NCI-H526 treated with DMSO at 0.1 percent for 48 hours (cell line): ENCODE measurements at places on chromosomes 4 and X.

- no peak for DNase-seq
Measured at GRCh38 chr4:87853108-87853507, 20.3 kb downstream of the MEPE start.

GRCh38 chr4:130077275-130077674 is 981.3 kb downstream of the C4orf33 start:
- no peak for DNase-seq

DNA sequence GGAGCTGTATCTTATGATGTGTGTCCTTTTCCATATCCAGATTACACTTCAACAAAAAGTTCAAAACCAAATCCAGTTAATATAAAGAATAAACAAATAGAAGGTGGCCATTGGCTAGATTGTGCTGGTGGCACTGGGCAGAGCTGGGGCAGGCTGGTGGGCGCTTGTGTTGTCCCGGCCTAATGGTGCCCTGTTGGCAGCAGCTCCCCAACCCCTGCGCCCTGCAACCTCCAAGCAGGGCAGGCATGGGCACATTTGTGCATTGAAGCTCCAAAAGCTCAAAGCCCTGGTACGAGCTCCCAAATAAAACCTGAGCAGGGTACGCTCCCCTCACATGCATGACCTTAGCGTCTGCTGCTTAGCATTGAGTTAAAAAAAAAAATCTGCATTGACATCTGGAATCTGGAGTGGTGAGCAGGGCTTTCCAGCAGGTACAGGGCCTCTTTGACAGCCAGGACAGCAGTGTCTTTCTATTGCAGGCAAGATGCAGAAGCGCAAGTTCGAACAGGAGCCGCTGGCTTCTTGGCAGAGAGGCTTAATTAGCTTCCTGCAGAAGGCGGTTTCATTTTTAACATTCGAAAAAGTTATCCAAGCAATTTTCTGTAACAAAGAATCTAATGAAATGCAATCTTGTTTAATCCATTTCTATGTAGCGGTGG is 25.9 kb upstream of the NYX start:
- DNase-seq: no peak

GRCh38 chrX:135330706-135331105 is 21.4 kb downstream of the ETDC start:
- no peak for DNase-seq

DNA sequence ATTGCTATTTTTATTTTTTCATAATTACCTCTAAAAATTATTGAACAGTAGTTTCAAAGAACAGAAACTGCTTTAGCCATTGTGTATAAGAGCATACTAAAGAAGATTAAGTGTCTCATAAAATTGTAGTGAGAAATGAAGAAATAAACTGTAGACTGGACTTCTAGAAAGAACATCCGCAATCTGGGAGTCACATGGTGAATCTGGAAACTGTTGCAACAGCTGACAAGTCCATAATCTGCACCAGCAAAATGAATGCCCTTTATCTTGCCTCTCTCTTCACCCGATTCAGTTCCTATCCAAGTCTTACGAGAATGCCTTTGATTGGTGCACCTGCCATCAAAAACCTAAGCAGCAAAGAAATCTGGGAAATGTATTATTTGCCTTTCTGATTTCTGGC is 312.9 kb downstream of the NAF1 start:
- no peak for DNase-seq

DNA sequence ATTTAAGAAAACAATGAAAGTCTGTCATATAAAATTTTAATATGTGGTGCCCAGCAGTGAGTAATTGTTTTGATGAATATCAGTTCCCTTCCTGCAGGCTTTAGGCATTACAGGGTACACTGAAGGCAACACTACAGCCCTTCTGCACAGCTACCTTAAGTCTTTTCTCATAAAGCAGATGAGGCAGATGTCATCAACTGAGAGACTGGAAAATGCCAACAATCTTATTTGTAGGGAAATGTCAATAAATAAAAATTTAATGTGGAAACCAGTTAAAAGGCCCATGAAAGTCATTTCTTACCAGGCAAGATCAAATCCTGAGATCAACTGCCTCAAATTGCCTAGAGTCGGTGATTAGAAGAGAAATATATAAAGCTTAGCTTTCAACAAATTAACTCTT is 193.4 kb upstream of the NWD2 start:
- no peak for DNase-seq

DNA sequence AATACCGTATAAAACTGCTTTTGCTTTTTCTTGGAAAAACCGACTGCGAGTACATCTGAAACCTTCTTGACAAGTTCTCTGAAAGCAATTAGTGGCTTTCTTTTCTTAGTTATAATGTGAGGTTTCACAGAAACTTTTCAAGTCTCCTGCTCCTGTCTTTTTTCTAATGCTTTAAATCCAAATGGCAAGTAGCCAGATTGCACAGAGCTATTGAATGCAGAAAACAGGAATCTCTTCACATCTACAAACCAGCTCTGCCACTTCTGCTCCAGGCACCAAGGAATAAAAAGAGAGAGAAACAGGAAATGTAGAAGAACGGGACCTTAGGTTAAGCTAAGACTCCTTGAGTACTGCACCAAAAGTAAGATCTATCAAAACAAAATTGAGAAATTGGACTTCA is 267.3 kb upstream of the TET2 start:
- no peak for DNase-seq

GRCh38 chrX:153967536-153968224 is 3.9 kb downstream of the HCFC1 start:
- no peak for DNase-seq

DNA sequence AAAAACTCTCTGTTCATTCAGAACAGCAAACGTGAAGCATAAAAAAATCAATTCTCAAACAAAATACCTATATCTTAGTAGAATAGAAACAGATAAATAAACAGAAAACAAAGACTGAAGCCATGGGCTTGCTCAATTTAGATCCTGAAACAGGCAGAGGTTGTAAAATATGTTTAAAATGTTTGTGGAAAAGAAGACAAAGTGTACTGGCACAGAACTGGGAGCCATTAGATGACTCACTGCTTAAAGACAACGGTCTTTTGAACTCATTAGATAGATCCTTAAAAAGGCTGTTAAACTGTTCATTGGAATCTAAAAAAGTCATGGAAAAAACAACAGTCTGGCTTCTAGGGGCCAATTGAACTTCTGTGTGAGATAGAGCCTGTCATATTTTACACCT is 247.0 kb upstream of the NDST4 start:
- no peak for DNase-seq

DNA sequence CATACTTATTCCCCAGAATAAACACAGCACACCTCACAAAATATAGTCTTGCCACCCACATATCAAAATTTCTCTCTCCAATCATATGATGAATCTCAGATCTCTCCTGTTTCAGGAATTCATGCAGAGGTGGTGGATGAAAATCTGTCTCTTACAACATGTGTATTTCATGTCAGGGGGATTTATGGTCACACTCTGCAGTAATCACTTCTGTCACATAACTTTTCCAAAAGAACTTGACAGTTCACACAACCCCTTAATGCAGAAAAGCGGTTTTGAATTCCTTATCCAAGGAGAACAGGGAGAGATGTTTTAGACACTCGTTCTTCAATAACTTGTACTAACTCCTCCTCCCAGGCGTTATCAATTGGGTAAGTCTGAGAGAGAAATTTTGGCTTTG is 180.5 kb upstream of the ETNPPL start:
- DNase-seq: no peak

GRCh38 chrX:19487520-19488200 is 27.6 kb downstream of the MAP3K15 start:
- no peak for DNase-seq

- no peak for DNase-seq
Measured at GRCh38 chr4:169293343-169294176, 22.8 kb upstream of the SH3RF1 start.

GRCh38 chr4:149279331-149279730 is 536.3 kb downstream of the IQCM start:
- no peak for DNase-seq

- no peak for DNase-seq
Measured at GRCh38 chr4:137363496-137363895, 168.8 kb downstream of the PCDH18 start.

GRCh38 chr4:165394275-165394674 is 15.5 kb downstream of the CPE start:
- DNase-seq: no peak

DNA sequence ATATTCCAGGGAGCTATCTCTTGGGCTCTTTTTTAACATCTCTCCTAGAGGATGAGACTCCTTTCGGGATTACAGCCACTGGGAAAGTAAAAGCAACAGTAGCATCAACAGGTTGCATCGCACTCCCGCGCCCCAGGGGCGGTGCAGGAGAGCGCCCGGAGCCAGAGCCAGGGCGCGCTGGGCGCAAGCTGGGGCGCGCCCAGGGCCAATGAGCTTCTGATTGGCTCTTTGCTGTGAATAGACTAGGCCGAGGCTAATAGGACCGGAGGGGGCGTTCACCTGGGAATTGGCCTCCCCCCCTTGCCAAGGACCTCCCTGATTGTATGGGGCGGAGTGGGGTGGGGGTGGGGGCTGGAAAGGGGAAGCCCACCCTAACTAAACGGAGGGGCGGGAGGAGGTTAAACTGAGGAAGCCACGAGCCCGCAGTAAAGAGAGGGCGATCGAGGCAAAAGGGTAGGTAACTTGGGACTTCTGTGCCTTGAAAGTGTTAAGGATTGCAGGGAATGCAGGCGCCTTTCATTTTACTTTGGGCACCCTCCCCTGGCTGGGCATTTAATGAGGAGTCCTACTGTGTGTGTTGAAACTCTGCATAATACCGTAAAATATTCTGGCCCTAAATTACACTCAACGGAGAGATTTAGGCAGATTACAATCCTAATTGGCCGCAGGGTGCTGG is 1.1 kb upstream of the ATOH1 start:
- DNase-seq: no peak

- DNase-seq: no peak
Measured at GRCh38 chr4:184979461-184980124, 38.7 kb upstream of the HELT start.

DNA sequence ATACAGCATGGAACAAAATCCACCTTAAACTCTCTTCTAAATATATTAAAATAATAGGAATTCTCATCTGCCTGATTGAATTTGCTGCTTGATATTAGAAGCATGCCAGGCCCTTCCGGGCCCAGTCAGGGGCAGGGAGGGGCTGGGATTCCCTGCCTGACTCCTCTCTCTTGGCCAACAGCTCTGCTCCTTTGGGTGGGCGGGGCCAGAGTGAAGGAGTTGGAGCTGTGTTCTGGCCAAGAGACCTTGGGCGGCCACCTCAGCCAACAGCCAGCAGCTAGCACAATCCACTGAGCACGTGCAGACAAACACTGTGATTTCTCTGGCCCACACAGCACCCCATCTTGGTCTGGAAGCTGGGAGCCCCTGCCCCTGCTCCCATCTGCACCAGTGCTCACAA is 140.3 kb downstream of the PJA1 start:
- no peak for DNase-seq

GRCh38 chr4:105963461-105964400 is 68.5 kb downstream of the NPNT start:
- DNase-seq: no peak

GRCh38 chr4:70533211-70533610 is 14.8 kb downstream of the AMTN start:
- DNase-seq: no peak

DNA sequence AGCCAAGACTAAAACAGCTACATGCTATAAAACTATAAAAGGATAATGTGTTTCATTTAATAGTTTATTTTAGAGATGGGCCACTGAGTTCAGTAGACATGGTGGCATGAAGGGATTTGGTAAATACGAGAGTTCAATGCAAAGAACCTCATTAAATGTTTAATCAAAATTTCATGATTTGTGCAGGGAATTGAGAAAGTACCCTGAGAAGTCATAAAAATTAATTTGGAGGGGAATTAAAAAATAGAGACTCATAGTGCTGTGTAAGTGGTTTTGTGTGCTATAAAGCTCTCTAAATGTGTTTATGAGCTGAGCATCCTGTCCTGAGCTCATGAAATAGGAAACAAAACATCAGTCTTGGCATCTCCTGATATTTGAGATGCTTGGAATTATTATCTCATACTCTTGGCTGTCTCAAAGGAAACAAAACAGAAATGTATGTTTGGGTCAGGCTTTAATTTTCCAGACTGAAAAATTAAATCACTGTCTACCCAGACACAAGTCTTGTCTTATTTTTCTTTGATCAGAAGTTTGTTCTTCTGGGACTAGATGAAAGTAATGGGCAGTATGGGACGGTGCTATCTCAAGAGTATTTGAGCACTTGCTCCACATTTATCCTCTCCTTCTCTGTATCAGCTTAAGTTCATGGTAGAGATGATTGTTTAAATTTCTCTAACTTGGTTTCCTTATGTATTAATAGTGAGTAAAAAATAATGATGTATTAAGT is 38.0 kb upstream of the EMCN start:
- no peak for DNase-seq

DNA sequence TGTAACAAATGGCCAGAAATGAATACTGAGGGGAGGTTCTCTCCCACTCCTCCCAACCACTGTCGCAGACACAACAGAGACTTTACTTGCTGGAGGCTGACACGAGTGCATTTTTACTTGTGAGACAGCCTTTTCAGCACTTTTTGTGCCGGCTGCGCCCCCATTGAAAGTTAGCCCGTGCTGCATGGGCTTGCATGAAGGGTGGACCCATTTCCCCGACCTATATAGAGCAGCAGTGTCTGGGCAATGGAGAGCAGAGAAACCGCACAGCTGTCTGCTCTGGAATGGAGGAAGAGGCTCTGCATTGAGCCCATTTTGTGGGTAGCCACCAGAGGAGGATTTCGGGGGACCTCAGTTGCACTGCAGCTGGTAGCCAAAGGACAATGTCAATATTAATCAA is 208.8 kb downstream of the UGT8 start:
- no peak for DNase-seq

- no peak for DNase-seq
Measured at GRCh38 chrX:148576396-148576795, 76.0 kb downstream of the AFF2 start.

DNA sequence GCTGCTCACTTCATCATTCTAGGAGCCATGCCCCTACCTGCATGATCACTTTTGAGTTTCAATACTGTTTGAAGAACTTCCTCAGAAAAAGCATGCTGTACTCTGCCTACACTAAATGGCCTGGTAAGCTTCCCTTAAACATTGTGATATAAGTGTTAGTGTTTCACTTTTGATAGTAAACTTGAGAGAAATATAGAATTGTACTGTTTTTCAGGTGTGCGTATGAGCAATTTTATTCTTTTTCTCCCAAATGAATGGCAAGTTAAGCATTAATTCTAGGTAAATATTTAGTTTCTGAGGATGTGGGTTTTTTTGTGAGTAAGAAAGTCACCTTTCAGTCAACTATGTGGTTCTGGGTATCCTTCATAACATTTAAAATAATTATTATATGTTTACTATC is 484.5 kb downstream of the IL15 start:
- no peak for DNase-seq

DNA sequence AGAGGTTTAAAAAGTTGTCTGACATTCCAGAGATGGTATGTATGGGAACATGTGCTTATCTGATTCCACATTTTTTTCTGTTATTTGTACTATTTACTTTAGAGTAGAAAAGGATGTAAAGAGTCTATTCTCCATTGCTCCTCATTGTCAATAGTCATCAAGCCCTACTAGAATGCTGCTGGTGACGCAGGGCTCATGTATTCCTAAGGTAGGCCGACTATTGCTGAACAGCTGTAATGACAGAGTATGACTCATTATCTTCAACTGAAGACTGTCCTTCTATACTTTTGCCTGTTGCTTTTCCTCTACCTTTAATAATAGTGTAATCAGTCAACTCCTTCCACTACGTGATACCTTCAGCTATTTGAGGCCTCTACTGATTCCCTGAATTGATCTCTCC is 509.1 kb upstream of the NR3C2 start:
- no peak for DNase-seq
